ENCODE measurements at places on chromosomes 3 and 15.

- DNase-seq: no peak
These were observed 188.1 kb upstream of the CHRM5 start for GRCh38 chr15:33780011-33780768.

- DNase-seq: no peak
These were observed 1.4 kb upstream of the HERC1 start for GRCh38 chr15:63835211-63835568.

DNA sequence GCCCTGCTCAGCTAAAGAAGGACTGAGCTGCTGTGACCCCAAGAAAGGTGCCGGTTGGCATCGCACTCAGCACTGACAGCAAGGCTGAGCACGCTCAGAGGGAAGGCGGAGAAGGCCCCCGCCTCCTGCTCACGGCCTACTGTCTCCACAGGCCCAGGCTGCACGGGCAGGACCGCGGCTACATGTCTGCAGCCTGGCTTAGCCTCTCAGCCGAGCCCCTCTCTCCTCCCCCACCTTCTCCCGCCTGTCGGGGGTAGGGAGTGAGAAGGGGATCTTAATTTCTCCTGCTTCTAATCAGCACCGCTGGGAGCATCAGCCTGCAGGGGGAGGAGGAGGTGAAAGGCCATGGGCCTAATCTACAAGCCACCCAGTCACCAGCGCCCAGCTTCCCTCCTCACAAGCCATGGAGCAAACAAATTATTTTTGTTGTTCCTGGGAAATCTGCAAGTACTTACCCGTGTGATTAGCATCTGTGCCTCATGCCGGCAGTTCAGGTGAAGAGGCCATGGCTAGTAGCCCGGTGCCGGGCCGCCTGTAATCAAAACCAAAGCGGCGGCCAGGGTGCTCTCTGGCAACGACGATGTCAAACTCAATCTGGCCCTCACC is 68.1 kb downstream of the EPHB3 start:
- peak; percentile 39 for DNase-seq

GRCh38 chr3:20055020-20055775 is 15.0 kb downstream of the KAT2B start:
- no peak for DNase-seq

DNA sequence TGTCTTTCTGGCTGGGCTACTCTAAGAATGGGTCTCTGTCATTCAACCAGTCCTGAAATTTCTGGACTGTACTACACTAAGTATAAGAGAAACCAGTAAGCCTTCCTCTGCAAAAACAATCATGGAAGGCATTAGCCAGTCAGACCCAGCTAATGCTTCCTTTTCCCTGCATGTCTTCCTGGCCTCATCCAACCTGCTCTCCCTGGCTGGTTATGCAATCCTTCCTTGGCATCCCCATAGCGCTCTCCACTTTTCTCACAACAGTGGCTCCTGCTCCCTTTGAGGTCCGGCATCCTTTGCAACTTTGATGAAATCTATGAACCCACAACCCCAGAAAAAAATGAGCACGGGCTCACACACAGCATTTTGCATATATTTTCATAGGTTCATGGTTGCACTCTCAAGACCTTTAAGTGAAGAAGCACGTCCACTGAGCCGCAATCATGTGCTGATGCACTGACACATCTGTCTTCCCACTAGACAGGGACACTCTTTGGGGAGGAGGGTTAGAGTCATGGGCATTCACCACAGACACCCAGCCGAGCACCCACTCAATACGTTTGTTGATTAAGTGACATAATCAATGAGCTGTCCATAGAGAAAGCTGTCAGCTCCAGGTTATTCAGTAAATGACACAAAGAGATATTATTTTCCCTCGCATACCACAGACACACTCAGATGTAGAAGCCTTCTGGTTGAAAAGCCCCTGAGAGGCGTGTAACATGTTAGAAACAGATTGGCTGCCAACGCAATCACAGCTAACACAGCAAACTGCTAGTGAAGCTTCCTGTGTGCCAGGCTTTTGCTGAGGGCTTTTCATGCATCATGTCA is 66.7 kb downstream of the PLD1 start:
- DNase-seq: no peak

GRCh38 chr15:32738666-32739065 is 20.9 kb downstream of the GREM1 start:
- DNase-seq: no peak

DNA sequence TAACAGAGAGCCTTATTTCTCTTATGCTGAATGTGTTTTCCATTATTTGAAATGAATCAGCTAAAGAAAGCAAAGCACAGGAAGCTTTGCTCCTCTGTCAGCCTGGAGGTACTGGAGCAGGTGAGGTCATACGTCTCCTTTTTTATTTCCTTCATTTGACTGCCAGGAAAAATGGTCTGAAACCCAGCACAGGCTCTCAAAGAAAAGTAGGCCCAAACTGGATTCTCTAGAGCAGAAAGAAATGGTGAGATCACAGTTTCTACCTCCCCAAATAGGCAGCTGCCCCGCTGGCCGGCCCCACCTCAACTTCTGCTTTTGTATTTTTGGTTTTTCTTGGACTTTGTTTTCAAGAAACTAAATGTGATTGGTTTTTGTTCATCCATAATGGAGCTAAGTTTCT is 95.1 kb downstream of the RPL39L start:
- no peak for DNase-seq

GRCh38 chr15:41279535-41280283 is 48.6 kb downstream of the CHP1 start:
- no peak for DNase-seq

DNA sequence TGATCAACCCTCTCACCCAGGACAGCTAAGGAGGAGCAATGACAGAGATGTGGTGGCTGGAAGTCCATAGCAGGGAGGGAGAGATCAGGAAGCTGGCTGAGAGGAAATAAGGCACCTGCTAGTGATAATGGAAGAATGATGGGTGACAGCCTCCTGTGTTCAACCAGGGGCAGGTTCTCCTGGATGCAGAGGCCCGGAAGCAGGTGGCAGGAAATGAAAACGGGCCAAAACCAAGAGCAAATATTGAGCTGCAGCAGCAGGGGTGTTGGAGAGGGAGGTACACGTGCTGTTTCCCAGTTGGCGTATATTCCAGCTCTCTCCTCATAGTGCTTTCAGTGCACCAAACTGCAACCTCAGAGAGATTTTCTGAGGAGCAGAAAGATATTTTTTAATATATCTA is 213.4 kb upstream of the TBL1XR1 start:
- DNase-seq: no peak

GRCh38 chr15:59941612-59942011 is 62.5 kb upstream of the FOXB1 start:
- DNase-seq: no peak

- DNase-seq: no peak
These were observed 136.5 kb upstream of the TBL1XR1 start for GRCh38 chr3:177333533-177334520.

- no peak for DNase-seq
These were observed 43.0 kb downstream of the RASA2 start for GRCh38 chr3:141529717-141530414.

GRCh38 chr15:47258521-47258920 is 458.8 kb upstream of the SEMA6D start:
- no peak for DNase-seq

DNA sequence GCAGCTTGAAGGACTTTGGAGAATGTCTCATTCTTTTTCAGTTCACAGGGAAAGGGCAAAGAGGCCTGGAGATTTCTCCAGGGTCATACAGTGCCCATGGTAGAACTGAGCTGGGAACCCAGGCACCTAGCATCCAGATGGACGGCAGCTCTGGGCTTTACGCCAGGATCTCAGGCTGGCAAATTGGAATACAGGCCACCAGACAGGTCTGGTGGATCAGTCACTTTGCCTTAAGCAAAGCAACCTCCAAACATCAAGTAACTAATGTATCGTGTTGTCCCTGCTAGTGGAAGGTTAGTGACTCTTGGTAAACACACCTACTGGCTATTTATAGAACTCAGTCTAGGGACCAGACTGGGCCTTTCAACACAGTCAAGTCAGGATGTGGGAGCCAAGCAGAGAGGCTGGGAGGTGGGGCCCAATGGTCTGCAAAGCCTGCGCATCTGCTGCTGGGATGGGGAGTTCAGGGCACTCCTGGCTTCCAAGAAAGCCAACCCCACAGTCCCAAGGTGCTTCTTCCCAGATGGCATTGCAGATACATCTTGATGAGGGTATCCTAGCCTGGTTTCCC is 30.2 kb downstream of the RPLP1 start:
- no peak for DNase-seq

Measured in WTC11 (cell line).